Stimulated activated CD4-positive, alpha-beta T cell treated with anti-CD3 and anti-CD28 coated beads, Interleukin-15, amount 100 ng/mL, for 48 hours (primary cell): ENCODE measurements at places on chromosomes 4 and X.
A peak's percentile ranks its signal among the peaks of the same experiment; 100 is the strongest.

- DNase-seq = no peak
These were observed 159.7 kb downstream of the ARHGAP10 start for GRCh38 chr4:147891476-147892115.

DNA sequence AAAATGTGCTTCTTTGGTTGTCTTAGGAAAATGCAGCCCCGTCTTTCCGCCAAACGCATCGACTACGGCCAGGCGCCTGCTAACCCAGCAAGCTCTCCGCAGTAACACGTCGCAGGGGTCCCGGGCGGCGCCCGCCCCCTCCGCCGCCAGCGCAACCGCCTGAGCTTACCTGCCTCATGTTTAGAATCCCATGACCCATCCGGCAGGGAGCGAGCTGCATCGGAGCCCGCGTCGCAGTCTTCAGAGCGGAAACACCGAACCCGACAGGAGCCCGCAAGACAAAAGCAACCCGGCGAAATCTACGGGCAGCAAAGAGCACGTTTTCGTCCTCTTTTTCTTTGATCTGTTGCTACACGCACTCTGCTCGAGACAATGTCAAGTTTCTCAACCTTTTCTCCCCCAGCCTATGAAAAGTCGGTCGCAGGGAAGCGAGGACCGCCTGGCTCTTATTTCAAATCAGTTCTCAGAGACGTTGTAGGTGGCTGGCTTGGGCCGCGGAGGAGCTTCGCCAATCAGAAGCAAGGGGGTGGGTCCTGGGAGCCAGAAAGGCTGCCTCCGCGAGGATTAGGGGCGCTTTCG, at the start of gene MID1:
Gene MID1 (minus strand): TSS at position 465 of the 579 bp plus-strand sequence. CDS start 53,038 bp downstream, outside the sequence.
- no peak for DNase-seq

GRCh38 chrX:39560271-39560670, 537.5 kb downstream of the BCOR start:
- DNase-seq = no peak

DNA sequence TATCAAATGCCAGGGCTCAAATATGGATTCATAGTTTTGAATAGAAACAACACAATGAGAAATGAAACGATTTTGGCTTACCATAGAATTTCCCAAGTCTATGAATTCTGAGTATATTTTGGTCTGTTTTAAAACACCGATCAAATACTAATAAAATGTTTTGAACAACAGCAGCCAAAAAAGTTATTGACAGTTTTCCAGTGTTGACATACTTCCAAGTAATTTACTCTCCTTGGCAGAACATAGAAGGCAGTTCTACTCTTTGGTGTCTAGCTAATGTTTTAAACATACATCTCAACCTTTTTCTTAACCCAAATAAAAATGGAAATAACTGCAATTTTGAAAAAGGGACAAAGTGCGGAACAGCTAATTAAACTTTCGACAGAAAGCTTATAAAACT, 1419.8 kb downstream of the ADGRL3 start:
- no peak for DNase-seq

DNA sequence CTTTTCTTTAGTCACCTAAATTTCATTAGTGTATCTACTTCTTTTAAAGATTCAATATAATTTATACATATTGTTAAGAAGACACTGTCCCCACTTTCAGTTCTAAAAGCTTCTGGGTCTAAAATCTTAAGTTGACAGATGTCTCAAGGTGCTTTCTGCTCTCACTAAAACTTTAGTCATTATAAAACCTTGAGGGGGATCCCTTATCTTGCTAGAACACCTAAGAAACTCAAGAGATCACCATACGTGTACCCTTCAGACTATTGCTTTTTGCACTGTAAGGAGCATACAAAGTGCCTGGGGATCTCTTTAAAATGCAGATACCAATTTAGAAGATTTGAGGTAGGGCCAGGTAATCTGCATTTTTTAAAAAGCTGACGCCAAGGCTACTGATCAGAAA, 30.1 kb downstream of the CYBB start:
- no peak for DNase-seq

- DNase-seq = no peak
These were observed 3.1 kb upstream of the MTMR1 start for GRCh38 chrX:150690126-150690525.

DNA sequence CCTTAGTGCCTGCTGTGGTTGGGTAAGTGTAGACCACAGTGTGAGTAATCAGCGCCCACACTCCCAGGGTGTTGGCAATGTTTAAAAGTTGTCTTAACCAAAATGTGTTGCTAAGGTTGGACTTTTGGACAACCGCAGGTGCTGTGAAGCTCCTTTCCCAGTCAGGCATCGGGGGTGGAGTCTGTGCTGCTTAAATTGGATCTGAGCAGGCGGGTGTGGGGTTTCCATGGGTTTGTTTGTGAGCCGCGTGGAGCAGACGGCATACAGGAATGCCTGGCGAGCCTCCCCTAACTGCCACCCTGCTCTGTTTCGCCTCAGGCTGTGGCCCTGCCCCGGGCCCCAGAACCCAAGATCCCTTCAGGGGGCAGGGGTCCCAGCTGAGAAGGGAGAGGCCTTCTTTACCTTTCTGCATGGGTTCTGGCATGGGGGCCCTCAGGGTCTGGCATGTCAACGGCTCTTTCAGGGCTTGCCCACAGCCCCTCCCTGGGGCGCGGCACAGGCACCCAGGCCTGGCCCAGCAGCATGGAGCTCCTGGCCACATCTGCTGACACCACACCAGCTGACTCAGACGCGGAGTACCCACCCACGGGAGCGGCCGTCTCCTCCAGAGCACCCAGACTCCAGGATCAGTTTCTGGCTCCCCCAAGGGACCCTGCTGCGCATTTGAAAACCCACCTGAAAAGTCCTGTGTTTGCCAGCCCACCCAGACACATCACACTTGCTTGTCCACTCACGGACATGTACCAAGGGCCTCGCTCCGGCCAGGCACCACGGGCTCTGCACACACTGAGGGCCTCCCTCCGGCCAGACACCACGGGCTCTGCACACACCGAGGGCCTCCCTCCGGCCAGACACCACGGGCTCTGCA, 5.1 kb upstream of the SPON2 start:
- DNase-seq = no peak

DNA sequence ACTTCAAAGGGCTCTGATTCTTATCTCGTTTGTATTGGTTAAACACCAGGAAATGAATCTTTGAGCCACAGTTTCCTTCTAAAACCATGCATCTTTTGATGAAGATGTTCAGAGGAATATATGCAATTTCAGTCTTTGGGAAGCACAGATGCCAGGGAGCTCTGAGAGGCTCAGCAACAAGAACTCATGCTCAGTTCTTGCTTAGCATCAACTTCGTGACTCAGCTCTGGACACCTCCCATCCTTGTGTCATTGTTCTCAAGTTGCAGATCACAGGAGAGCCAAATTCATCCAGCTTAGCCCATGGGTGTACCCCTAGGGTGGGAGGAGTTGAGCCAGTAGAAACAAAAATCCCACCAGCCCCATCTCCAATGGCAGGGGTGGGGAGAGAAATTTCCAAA, 219.6 kb upstream of the MAOA start:
- DNase-seq = no peak

DNA sequence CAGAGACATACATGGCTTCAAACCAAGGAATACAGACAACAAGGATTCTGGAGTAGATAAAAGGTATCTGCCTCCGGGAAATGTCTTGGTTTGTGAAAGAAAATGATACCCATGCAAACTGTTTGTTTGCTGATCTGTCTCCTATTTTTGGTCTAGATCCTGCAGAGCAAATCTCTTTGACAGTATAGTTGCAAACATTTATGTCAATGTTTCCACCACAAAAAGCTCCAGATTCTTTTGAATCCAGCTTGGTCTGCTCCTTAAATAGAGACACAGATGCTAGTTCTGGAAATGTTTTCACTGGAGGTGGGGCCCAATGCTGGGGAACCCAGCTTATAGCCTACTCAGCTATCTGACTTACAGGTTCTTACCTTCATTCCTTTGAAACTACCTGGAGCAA, 119.7 kb downstream of the ATG4A start:
- no peak for DNase-seq

DNA sequence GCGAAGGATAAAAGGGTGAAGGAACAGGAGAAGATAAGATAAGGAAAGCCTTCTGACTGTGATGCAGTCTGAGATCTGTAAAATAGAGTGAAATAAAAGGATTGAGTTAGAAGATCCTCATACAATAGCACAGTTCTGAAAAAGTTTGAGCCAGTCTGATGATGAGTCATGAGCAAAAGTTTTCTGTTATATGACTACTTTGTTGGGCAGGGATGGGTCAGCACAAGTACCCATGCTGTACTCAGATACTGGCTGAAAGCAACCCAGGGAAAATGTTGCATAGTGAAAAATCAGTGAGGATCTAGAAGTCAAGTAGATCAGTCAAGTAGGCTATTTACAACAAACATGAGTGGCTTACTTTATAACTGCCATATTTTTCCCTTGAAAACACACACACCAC, 253.5 kb downstream of the PCDH10 start:
- no peak for DNase-seq

- DNase-seq = no peak
These were observed 47.9 kb downstream of the FAM13A start for GRCh38 chr4:89009115-89009514.

GRCh38 chr4:158203436-158203835, 6.8 kb upstream of the TMEM144 start:
- DNase-seq = no peak

DNA sequence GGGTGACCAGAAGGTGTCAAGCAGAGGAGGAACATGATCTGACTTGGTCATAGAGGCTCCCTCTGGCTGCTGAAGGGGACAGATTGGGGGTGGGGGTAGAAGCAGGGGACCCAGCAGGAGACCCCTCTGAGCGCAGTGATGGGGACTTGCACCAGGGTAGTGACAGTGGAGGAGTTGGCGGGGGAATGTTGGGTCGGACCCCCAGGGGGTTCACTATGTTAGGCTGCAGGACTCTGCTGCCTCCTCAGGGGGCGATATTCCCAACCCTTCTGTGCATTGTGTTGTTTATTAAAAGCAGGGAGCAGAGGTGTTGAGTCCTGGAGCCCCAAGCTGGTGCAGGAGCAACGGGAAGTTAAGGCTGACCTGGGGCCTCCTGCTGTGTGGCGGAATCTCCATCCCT, 8.8 kb downstream of the WDR13 start:
- no peak for DNase-seq

- DNase-seq = no peak
These were observed 28.8 kb downstream of the NLGN3 start for GRCh38 chrX:71173440-71173839.

DNA sequence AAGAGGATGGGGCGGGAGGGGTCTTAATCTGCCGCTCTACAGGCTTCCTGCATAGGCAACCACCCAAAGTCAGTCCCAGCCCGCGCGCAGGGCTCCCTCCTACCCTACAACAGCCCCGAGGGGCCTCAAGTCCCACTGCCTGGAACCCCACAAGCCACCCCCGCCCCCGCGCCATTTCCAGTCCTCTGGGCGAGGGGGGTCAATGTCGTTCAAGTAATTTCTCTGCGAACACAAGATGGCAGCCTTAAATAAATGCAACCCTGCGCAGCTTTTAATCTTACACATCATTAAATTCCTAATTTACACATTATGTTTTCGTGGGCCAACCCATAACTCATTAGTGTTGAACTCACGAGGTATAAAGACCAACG, 92.9 kb downstream of the BCOR start:
- DNase-seq = no peak

- no peak for DNase-seq
These were observed at the start of gene BEND4 for GRCh38 chr4:42152507-42153504. Gene BEND4 (minus strand): TSS chr4:42152655. CDS start chr4:42152143, 512 bp downstream.

DNA sequence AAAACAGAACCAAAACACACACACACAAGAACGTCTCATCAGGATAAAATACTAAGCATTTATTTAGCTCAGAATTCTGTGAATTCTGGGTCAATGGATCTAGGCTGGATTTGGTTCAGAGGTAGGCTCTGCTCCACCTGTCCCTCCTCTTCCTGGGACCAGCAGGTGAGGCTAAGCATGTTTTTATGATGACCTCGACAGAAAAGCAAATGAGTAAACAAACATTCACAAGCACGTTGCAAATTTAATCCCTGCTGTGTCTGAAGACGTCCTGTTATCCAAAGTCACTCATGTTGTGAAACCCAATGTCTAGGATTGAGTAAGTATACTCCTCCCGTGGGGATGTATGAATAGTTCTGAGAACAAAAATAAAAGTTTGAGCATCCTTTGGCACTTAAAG, 371.4 kb upstream of the TECRL start:
- DNase-seq = no peak

GRCh38 chrX:69285881-69286564, 120.8 kb upstream of the PJA1 start:
- DNase-seq = peak; percentile 4

DNA sequence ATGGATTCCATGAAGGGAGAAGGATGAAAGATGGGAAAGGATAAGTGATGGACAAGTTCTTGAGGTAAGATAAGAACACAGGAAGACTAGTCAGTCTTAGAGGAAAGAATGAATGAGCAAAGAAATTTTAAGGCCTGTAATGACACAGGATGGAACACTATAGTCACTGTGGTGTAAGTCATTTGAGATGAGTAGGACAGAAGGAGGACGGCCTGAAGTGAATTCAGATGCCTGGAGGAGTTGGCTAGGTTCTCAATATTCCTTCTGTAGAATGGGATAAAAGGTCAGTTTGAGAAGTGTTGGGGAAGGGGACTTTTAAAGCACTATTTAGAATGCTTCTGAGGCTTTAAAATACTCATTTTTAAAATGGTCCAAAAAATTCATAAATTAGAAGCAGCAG, 3.9 kb downstream of the MSMO1 start:
- no peak for DNase-seq
